Erythroblast (primary cell): ENCODE measurements at places on chromosomes 5 and 9.

- DNase-seq: no peak
These were observed 21.9 kb upstream of the CFAP95 start for GRCh38 chr9:69798744-69799143.

- DNase-seq: no peak
These were observed 36.8 kb upstream of the RNF38 start for GRCh38 chr9:36436909-36437308.

DNA sequence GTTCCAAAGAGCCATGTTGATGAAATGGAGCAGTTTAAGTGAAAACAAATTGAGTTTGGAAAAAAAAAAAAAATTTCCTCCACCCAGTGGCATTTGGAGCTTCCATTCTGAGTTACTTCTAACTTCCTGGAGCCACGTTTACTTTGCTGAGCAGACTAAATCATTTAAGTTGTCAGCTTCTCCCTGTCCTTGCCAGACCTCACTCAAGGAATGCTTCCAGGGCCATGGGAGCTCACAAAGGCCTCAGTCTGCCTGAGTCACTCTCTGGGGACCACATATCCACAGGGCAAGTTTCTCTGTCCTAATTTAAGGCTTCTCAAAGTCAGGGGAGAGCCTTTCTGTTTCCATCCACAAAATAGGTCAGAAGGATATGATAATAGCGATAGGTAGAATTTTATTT is 210.3 kb upstream of the TNC start:
- DNase-seq: no peak

DNA sequence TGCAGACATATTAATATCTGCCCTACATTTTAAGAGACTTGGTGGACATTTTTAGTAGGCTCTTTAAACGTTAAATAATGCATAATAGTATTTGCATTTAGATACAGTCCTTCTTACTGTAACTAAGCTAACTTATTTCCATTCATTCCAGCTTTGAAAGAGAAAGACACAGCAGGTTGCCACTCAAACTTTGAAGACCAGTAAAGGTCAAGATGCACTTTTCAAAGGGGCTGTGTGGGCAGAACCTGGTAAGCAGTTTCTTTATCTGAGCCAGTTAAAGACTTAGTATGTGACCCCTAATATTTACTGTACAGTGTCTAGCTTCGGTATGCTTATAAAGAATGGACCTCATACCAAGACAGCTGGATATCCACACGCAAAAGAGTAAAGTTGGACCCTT is 20.8 kb downstream of the PLGRKT start:
- DNase-seq: no peak

- no peak for DNase-seq
These were observed 17.3 kb upstream of the RNU6ATAC start for GRCh38 chr9:134181648-134182034.

DNA sequence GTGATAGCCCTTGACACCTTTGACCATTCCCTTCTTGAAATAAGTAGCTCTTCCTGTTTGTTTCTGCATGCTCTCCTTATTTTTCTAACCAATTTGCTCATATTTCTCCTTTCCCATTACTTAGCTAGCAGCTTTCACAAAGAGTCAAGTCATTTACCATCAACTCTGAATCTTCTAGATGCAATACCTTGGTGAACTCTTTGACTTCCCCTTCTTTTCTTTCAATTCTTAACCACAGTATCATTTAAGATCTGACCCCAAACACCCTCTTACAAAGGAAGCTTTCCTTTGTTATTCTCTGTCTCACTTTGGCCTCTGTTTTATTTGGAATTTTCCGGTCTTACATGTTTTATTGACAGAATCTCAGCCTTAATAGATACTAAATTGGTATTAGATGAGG is 14.0 kb downstream of the NFX1 start:
- DNase-seq: no peak

GRCh38 chr5:175896301-175897040 is 25.1 kb downstream of the CPLX2 start:
- no peak for DNase-seq

- no peak for DNase-seq
These were observed 89.4 kb downstream of the SHC3 start for GRCh38 chr9:89089176-89089575.
